ENCODE measurements at places on chromosomes 12 and 14.

- DNase-seq = no peak
Measured at GRCh38 chr12:56122637-56123036, 4.6 kb downstream of the ZC3H10 start.

DNA sequence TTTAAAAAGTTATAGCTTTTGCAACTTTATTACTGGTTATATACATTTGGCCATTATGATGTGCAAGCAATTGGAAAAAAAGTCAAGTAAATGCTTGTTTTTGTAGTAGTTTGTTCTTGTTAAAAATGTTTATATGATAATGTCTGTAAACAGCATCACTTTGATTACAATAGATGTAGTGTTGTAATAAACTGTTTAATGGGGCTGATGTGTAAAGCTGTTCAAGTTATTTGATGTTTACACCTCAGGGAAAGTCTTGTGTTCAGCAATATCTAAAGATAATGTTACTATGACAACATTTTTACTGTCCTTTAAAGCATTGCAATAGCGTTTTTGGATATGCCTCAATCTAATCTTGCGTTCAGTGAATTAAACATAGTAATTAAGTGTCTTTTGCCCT, 30.4 kb downstream of the CPSF6 start:
- no peak for DNase-seq

- no peak for DNase-seq
Measured at GRCh38 chr12:4288296-4289131, 15.0 kb downstream of the CCND2 start.

- DNase-seq = peak; percentile 79
Measured at GRCh38 chr12:93918262-93918661, 230.1 kb upstream of the PLXNC1 start.

GRCh38 chr14:21523203-21523602, 2.9 kb downstream of the SALL2 start:
- DNase-seq = no peak

- DNase-seq = no peak
Measured at GRCh38 chr14:82230748-82231147, 697.1 kb upstream of the SEL1L start.

DNA sequence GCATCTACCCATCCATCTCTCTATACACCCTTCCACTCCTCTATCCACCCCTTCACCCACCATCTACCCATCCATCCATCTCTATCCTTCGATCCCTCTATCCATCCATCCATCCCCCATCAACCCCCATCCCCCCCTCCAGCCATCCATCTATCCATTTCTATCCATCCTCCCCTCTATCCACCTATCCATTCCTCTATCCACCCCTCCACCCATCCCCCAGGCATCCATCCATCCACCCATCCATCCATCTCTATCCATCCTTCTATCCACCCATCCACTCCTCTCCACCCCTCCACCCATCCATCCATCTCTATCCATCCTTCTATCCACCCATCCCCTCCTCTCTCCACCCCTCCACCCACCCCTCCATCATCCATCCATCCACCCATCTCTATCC, 17.5 kb upstream of the GPR132 start:
- DNase-seq = no peak

DNA sequence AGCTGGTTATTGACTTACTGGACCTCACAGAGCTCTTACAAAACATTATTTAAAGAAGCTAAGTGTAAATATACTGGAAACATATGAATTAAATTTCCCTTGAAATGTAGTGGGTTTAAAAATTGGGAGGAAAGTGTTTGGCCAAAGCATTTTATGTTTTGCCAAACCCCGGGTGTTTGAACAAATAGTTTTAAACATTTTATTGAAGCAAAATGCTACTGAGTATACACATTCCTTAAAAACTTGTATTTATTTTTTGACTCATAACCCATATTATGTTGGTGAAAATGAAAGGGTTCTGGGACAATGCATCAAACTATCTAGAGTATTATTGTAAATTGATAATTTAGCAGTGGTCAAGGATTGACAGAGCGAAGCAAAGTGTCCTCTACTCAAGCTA, 1048.5 kb downstream of the SLC6A15 start:
- DNase-seq = no peak

Measured in amniotic epithelial cell (primary cell).